GM13976 (cell line): ENCODE measurements at places on chromosomes 4 and X.

- no peak for DNase-seq
Observed at GRCh38 chr4:26941951-26942350, 81.3 kb downstream of the STIM2 start.

GRCh38 chrX:50705042-50705441 is 109.0 kb downstream of the SHROOM4 start:
- no peak for DNase-seq

DNA sequence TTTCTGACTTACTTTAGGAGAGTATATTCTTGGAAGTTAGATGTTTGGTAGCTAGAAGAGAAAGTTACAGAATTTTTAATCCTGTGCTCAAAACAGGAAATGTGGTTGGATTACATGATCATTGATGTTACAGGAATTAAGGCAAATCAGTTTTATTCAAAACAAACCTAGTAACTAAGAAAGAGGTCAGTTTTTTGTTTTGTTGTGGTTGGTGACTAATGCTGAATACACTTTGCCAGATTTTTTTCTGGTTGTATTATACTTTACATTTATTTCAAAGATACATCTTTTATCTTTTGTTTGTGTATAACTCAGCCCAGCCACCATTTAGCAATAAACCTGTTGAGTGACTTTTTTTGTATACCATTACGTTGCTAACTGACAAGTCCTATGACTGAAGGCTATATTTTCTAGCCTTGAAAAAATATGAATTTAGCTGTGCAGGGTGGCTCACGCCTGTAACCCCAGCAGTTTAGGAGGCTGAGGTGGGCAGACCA is 116.7 kb downstream of the KLHL8 start:
- no peak for DNase-seq

- no peak for DNase-seq
Observed at GRCh38 chrX:108439426-108439942, at the start of gene COL4A5. Gene COL4A5, plus strand, starts transcription at chrX:108439838. Its CDS starts 288 bp downstream, at chrX:108440126.

DNA sequence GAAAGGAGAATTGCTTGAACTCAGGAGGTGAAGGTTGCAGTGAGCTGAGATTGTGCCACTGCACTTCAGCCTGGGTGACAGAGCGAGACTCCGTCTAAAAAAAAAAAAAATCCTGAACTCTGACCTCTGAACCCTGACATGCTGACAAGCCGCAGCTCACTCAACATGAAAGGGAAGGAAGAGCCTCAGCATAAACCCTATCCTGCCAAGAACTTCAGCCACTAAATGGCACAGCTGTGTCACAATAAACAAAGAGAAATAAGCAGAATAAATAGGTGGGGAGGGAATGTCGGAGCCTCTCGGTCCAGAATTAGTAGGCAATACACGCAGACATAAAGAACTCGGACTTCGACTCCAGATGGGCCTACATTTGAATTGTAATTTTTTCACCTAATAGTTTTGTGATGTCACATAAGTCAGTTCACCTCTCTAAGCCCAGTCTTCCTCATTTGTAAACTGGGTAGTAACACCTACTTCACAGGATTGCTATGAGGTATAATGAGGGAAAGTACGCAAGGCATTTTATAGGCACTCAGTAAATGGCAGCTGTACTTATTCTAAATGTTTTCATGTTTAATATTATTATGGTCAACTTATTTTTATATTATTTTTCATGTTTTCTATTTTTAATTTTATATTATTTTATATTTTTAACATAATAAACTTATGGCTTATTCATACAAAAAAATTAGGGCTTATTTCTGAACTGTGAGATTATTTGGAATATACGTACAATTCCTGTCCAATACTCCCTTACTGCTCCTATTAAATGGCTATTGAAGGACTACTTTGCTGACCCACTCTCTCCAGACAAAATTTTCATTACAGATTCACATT is 243.4 kb downstream of the SCFD2 start:
- DNase-seq = no peak

DNA sequence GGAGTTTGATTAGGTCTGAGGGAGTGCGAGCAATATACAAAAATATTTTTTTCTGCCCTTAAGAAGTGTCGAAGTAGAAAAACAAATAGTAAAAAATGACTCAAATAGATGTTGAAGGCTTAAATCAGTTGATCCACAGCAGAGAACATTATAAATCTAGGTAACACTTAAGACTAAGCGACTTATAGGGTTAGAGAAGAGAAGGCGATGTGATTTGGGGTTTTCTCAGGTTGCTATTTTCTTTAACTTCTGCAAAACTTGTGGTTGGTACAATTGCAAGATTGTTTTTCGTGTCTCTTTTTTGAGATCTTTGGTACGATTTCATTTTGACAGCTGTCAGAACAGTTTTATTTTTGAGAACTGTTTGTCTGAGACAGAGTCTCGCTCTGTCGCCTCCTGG is 1479.5 kb downstream of the PCDH7 start:
- DNase-seq = no peak

DNA sequence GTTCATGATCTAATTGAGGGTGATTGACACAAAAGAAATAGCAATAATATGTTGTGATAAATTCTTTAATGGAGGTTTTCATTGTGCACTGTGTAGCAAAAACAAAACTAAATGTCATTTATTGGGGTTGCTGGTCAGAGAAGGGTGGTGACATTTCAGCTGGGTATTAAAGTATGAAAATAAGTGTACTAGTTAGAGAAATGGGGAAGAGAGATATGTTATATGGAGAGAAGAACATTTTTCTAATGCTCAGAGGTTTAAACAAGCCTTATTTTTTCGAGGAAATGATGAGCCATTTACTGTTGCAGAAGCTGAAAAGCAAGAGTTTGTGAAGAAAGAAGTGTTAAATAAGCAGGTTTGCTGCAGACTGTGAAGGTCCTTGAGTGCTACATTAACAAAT is 142.7 kb upstream of the PAQR3 start:
- DNase-seq = no peak

- no peak for DNase-seq
Observed at GRCh38 chrX:153689654-153690465, 2.1 kb downstream of the SLC6A8 start.

- no peak for DNase-seq
Observed at GRCh38 chr4:76601791-76602190, 166.8 kb downstream of the SHROOM3 start.

GRCh38 chr4:123786920-123787319 is 390.3 kb downstream of the SPRY1 start:
- DNase-seq = no peak

GRCh38 chrX:1386338-1387127 is 5.4 kb downstream of the SLC25A6 start:
- peak; percentile 18 for DNase-seq

DNA sequence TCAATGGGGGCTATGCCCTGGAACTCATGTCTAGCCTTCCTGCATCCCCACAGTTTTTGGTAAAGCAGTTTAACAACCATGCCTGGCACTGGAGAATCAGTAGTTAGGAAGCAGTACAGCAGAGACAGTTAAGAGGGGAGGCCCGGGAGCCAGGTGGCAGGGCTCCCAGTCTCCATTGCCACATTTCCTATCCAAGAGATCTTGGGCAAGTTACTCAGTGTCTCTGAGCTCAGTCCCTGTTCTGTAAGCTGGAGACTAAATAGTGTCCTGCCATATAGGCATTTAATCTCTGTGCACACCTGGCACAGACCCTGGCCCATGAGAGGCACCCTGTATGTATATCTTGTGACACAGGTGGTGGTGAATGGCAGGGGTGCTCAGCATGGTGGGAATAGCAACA is 156.1 kb upstream of the EOLA2 start:
- no peak for DNase-seq

GRCh38 chr4:68074397-68074796 is 55.3 kb downstream of the TMPRSS11F start:
- DNase-seq = no peak

GRCh38 chr4:47383829-47384427 is 79.6 kb downstream of the COMMD8 start:
- peak; percentile 34 for DNase-seq

GRCh38 chr4:85717847-85718246 is 242.9 kb downstream of the ARHGAP24 start:
- no peak for DNase-seq

DNA sequence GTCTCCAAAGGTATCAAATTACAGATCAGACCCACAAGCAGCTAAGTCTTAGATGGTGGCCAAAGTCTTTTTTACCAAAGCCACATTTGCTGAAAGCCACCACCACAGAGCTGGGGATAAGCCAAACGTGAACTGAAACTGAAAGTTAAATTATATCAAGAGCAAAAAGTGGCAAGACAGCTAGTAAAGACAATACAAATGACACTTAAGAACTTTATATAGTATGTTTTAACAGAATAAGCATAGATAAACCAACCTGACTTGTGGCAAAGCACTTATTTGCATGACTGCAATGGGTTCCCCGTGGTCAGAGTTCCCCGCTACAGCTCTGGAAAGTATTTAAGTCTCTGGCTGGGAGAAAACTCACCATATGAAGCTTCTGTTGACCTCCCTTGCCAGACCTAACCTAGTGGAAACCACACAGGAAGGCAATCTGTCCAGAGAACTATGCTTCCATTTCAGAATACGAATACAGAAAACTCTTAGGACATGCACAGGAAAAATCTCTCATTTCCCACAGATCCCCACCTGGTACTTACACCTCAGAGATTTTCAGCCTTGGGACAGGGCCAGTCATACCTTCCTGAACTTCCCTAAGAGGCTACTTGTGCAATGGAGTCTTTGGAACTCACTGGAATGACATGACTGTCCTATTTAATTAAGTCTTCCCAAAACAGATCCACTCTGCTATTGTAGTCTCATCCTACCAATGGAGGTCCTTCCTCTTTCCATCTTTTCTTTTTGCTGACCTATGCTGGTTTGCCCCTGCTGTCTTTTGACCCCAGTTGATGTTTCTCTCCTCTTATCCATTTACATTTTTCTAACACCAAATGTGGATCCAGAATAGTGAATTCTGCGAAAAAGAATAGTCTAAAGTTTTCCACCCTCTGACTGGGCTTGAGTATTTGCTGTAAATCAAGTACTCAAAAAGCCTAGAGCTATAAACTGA is 225.1 kb downstream of the NR3C2 start:
- peak; percentile 6 for DNase-seq

GRCh38 chr4:1563768-1564485 is 120.2 kb downstream of the FAM53A start:
- DNase-seq = no peak

GRCh38 chr4:153705743-153706468 is 21.8 kb downstream of the TLR2 start:
- no peak for DNase-seq

DNA sequence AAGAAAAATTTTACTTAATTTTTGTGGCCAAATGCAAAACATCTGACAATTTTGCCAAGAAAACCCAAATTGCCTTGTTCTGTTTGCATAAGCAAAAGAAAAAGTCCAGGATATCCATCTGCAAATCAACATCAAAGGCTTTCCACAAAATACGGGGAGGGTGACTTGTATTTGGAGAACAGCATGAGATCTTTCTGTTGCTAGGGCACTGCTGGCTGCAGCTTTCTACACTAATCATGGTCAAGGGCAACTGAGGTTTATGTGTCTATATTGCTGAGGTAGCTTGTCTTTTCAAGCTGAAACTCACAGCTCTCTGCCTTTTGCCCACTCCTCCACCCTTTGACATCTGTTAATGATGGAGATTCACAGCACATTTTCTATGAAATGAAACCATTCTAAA is 389.1 kb downstream of the NKX6-1 start:
- no peak for DNase-seq

- DNase-seq = no peak
Observed at GRCh38 chrX:10952619-10953018, 158.5 kb upstream of the HCCS start.
